ENCODE measurements at places on chromosomes 1 and 21. TPM values are rescaled to one million over a fixed set of nuclear protein-coding genes. Genes with fewer than 3 reads are reported as not detected.

- DNase-seq = no peak
Measured at GRCh38 chr1:44945967-44946366, 40.4 kb downstream of the EIF2B3 start.

Gene CHML
- 2.8 TPM for total RNA-seq

Gene CD244
- not detected for total RNA-seq

DNA sequence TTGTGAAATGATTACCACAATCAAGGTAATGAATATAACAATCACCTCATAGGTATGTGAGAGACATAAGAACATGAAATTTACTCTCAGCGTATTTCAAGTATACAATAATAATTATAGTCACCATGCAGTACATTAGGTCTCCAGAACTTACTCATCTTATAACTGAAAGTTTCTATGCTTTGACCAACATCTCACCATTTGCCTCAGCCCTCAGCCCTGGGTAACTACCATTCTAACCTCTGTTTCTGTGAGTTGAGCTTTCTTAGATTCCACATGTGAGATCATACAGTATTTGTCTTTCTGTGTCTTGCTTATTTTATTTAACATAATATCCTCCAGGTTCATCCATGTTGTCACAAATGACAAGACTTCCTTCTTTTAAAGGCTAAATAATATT, 57.3 kb downstream of the AGO3 start:
- DNase-seq = no peak

DNA sequence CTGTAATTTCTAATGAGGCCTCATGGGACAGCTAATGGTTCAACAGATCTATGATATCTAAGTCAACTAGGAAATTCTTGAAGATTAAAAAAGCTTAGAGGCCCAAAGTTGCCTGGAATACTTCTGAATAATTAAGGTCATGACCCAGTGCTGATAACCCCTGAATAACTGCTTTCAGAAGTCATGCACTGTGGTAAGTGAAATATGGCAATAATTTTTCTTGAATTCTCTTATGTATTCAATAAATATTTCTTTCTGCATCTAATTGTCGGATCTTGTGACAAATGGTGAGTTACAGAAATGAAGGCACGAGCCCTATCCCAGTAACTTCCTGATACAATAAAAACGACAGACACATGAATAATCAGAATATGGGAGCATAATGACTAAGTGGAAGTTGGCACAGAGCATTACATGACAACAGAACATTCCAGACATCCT, 219.3 kb upstream of the GREM2 start:
- DNase-seq = peak; percentile 92

DNA sequence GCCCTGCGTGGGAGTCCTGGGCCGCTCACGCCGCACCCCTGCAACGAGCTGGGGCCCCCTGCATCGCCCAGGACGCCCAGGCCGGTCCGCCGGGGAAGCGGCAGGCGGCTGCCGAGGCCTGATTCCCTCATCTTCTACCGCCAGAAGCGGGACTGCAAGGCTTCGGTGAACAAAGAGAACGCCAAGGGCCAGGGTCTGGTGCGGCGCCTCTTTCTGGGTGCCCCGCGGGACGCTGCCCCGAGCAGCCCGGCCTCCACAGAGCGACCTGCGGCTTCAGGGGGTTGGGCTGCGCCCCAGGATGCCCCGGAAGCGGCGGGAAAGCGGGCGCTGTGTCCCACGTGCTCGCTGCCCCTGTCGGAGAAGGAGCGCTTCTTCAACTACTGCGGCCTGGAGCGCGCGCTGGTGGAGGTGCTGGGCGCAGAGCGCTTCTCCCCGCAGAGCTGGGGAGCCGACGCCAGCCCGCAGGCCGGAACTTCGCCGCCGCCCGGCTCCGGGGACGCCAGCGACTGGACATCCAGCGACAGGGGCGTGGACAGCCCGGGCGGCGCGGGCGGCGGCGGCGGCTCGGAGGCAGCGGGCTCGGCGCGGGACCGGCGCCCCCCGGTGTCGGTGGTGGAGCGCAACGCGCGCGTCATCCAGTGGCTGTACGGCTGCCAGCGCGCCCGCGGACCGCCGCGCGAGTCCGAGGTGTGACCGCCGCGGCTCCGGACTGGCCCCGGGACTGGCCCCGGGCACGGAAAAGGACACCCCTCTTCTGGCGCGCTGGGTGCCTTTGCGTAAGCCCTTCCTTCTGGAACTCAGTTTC, 2.7 kb downstream of the FAM110D start:
- peak; percentile 30 for DNase-seq

Gene MPZ
- total RNA-seq = 1.2 TPM

- DNase-seq = peak; percentile 71
Measured at GRCh38 chr1:53739109-53739681, at the start of gene GLIS1. GLIS1 (minus strand) TSS chr1:53739164; CDS start chr1:53738064, 1,100 bp downstream.

GRCh38 chr1:162937716-162938395, 76.9 kb upstream of the CCDC190 start:
- peak; percentile 20 for DNase-seq

GRCh38 chr1:184289825-184290550, 96.8 kb upstream of the C1orf21 start:
- DNase-seq = no peak

DNA sequence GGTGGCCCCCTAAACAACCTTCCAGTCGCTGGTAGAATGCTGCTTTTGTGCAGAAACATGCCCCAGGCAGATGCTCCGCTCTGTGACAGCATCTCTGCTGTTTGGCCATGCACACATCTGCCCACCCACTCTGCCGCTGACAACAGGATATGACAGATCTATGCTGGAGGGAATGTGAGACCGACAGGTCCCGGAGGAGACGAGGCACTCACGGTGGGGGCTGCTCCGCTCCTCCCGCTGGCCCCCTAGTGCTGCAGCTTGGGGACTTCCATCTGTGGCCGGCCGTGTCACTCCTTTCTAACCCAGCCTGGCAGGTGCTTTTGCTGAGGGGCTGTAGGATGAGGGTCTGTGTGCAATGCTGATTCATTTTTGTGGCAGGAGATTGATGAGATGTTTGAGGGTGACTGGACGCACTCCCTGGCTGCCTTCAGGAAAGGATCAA, 49.1 kb upstream of the DMRTB1 start:
- no peak for DNase-seq

DNA sequence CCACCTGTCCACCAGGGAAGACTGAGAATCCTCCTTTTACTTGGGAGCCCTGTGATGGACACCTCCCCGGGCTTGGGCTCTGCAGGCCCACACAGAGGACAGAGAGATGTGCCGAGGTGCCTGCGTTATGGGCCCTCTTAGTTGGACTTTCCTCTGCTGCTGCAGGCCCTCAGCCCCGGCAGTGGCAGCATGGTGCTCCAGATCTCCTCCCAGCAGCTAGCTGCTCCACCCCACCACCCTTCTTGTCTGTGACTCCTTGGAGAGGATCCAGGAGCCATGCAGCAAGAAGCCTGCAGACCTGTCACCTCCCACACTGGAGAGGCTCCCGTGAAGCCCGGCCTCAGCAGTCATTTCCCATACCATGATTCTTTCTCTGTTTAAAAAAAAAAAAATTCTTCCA, 27.4 kb downstream of the PHGDH start:
- no peak for DNase-seq

DNA sequence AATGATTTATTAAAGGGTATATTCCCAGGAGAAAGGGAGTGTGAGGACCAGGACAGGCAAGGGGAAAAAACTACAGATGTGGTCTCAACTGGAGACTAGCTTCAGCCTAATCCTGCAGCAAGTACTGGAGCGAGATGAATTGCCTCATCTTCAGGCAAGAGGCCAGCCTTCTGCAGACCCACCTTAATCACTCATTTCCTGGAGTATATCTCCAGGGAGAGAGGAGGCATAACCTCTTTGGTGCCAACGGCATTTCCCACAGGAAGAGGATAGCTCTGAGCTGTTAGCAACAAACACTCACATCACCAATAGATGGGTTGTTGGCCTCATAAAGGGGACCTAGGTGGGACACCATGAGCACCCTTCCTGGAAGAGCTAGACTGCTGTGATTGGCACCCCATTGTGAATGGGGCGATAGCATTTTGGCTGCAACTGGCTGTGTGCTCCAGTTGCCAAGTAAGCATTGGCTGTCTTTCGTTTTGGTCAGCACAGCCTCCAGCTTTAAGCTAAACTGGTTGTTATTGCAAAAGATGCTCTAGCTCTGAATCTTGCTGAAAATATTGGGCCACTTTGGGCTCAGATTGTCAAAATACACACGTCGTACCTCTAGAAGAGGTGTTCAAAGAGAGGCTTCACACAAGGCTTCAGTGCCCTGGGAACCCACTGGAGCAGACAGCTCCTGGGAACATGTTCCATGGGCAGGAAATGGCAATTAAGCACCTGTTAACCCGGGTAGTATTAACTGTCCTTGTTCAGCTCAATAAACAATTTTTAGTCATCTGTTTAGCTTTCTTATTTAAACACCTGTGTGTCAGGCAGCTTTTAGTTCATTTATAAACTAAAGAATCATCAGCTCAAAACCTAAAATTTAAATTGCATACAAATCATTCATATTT, 314.8 kb upstream of the C1orf87 start:
- peak; percentile 82 for DNase-seq

Gene RGS8
- not detected for total RNA-seq

DNA sequence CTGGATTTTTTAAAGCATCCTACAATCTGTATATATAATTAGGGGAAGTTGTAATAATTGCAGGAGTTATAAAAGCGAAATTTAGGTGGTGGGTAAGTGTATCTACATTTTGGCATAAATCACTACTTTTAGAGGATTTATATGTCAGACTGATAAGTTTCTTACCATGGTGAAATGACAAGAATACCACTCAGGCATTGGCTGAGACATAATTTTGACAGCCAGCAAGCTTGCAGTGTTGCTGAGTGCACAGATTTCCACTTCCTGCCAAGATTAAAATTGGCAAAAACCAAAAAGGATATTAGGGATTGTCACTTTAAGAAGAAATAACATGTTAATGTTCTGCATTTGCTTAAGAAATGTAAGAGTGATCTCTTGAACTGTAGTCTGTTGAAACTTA, 28.2 kb downstream of the NFIA start:
- DNase-seq = peak; percentile 28

GRCh38 chr1:183444243-183444642, 26.1 kb upstream of the NMNAT2 start:
- peak; percentile 51 for DNase-seq

- no peak for DNase-seq
Measured at GRCh38 chr21:33578959-33579542, 9.4 kb downstream of the DONSON start.

All from fibroblast of the aortic adventitia (primary cell).